Motor neuron (in vitro differentiated cells): ENCODE measurements at places on chromosomes 2 and 18.

DNA sequence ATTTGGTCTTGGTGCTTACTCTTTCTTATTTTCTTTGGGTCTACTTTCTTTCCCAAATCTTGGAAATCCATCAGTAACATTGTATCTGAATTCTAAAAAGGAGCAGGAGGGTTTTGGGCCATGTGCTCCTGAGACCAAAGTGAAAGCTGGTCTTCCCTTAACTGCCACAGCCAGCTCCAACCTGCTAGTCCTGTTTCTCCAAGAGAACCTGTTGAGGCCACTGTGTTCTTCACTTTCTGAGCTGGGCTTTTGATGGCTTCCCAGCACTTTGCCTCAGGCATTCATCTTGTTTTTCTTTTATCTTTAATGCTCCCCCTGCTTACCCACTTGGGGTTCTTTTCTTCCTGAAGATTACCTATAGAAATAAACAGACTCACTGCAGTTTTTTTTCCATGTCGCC lies 53.3 kb downstream of the ARHGAP28 start:
- no peak for ATAC-seq

DNA sequence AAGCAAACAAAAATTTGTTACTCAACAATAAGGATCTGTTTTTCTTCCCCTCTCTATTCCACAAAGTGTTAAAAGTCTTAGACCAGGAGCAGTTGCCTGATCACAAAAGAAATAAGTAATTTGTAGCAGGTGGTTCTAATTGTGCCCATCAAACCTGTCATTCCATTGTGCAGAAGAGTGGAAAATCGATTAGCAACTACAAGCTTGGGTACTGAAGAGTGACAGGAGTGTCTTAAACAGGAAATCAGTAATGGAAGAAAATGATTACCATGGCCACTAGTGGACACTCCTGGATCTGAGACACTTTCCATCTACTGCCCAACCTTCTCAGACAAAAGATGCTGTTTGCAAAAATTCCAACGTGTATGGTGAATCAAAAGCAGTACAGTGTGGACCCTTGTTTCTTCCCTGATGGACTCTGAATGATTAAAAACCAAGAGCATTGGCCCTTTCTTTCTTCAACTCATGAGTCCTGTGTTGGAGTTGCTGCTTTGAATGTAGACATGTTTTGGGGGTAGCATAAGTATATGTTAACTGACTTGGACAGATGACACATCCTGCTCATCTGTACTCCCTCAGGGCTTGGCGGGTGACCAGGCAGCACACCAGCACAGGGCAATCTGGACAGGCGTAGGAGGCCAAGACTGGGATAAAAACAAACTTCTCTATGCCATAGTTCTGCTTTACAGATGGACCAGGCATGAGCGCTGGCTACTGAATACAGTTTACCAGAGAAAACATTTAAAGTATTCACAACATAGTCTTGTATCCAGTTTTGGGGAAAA lies 51.9 kb downstream of the PLA2R1 start:
- no peak for ATAC-seq

- ATAC-seq: peak; percentile 88
These were observed 78.2 kb downstream of the KCTD1 start for GRCh38 chr18:26470011-26470637.

DNA sequence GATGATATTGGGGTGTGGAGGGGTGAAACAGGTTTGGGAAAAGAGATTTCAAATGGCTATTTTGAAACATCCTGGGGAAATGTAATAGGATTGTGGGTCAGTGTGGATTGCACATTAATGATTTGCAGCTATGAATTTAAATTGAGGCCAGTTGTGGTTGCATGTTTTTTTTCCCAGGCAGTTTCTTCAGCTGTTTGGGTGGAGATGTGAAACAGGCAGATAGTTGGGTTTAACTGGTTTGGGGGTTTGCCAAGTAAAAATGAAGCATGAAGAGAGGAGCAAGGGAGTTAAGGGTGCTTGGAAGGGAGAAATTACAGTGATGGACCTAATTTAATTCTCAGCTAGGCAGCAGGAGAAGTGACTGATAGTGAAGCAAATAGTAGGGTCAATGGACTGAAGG lies 16.8 kb downstream of the GPD2 start:
- peak; percentile 60 for ATAC-seq

- no peak for ATAC-seq
These were observed 83.5 kb upstream of the GPC1 start for GRCh38 chr2:240351826-240352426.

DNA sequence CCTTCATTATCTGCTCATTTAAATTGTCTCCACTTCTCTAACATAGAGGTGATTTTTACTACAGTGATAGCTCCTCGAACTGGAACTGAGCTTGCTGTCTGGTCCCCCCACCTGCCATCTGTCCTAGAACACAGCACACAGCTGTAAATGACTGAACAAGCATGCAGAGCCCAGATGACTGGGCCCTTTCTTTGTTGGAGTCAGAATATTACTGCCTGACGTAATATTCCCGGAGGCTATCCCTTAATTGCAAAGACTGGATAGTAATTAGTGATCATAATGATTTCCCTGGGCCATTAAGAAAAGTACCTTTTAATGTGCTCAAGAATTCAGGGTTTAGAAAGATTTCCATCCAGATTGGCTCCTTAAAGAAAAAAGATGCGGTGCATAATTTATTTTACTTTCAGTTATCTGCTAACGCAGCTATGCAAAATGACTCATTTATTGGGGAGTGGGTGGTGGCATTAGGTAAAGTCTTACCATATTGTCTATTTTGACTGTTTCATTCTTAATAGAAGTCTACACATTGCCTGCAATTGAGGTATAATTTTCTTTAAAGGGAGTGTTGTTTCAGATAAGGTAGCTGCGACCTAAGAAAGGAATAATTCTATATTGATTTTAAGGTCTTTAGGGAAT lies 84.4 kb downstream of the MAP4K4 start:
- peak; percentile 84 for ATAC-seq

GRCh38 chr18:47287911-47288585 lies 36.6 kb upstream of the SKOR2 start:
- no peak for ATAC-seq

GRCh38 chr2:235501673-235502031 lies 7.8 kb downstream of the AGAP1 start:
- ATAC-seq: no peak

- ATAC-seq: peak; percentile 55
These were observed 118.2 kb downstream of the SPTBN1 start for GRCh38 chr2:54574107-54574859.

GRCh38 chr2:19611491-19612332 lies 253.3 kb upstream of the OSR1 start:
- ATAC-seq: no peak

GRCh38 chr2:172734711-172735581 lies 699 bp upstream of the RAPGEF4 start:
- ATAC-seq: peak; percentile 57

GRCh38 chr18:77006305-77007175 lies 126.0 kb downstream of the MBP start:
- peak; percentile 87 for ATAC-seq

GRCh38 chr2:233034091-233034882 lies 1.8 kb downstream of the NEU2 start:
- no peak for ATAC-seq

DNA sequence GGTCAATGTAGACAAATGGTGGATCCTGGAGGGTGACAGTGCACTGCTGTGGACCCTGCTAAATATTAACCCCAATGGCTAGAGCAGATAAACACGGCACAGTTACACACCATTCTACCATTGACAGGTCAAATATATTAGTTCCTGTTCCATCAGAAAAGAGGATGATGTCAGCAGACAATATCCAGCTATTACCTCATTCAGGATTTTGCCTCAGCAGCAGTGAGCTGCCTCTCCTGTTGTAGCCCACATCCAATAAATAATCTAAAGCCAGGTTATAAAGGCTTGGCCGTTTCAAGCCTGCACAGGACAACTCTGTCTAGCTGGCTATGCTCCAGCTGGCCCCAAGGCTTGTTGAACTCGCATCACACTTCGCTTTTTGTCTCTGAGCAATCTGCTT lies 31.6 kb upstream of the NETO1 start:
- ATAC-seq: peak; percentile 96

DNA sequence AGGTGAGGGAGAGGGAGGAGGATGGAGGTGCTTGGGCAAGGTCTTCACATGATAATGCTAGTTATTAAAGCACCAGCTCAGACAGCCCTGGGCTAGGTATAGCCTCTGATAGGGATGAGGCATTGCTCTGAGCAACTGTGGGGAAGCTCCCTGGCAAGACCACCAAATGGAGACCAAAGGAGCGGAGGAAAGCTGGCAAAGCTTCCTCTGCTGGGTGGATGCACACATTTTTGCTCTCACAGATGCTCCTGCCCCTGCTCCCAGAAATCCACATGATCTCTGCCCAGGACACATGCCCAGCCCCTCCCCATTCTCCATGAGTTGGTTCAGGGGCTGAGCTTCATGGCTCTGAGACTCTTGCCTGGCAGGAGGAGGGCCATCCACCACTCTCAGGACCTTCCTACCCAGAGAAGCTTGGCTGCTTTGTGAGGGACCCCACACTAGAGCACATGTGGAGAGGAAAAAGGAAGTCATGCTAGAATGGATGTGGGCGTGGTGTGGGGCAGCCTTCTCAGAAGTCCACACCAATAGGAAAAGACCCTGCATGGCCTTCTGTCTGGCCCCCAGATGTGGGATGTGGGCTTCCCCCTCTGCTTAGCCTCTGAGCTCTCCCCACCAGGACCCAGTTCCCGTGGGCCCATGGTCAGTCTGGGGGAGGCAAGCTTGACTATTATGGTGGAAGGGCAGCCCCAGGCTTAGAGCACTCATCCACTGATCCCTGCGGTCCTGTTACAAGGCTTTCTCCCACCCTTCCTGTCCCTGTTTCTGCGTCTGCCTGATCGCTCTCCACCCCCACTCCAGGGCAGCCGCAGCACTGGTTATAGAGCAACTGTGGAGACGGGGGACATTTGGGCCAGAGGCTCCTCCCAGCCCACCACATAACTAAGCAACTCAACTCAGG lies 10.5 kb upstream of the CYP26B1 start:
- no peak for ATAC-seq

- peak; percentile 100 for ATAC-seq
These were observed 81.2 kb downstream of the ADD2 start for GRCh38 chr2:70686577-70687460.

DNA sequence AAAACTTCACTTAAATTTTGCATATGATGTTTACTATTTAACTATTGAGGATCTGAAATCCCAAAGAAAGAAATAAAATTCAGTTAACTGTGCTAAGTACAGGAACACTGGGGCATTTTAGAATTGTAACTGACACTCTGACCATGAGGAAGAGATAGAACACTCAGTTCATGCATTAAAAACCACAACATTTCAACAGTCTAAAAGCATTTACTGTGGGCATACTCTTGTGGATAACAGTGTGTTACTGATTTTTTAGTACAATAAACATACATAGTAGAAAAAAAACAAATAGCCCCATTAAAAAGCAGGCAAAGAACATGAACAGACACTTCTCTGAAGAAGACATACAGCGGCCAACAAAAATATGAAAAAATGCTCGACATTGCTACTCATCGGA lies 1122.7 kb upstream of the PIK3C3 start:
- ATAC-seq: no peak

GRCh38 chr2:6370753-6371551 lies 494.8 kb downstream of the CMPK2 start:
- ATAC-seq: peak; percentile 73

- ATAC-seq: no peak
These were observed 72.8 kb downstream of the TNS1 start for GRCh38 chr2:217929757-217930707.

DNA sequence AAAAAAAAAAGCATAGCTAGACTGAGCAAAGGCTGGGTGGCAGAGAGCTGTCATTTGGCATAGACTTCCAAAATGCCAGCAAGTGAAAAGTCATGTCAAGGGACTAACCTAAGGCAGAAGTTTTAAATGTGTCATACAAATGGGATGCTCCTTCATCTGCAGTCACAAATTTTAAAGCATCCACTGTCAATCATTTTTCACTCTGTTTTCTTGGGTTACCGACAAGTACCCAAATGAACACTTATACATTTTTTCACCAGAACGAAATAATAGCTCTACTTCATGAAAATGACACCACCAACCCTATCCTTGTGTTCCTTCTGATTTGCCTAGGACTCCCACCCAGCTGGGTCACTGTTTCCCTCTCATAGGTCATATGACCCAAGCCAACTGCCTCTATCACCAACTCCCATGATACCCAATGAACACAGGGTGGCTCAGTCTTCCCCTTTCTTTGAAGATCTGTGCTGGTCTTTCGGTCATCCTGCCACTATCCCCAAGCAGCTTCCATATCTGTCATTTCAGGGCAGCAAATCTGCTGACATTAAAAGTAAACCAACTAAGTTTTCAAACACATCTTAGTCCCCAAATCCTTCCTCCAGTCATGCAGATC lies 21.5 kb downstream of the KLF7 start:
- ATAC-seq: no peak

DNA sequence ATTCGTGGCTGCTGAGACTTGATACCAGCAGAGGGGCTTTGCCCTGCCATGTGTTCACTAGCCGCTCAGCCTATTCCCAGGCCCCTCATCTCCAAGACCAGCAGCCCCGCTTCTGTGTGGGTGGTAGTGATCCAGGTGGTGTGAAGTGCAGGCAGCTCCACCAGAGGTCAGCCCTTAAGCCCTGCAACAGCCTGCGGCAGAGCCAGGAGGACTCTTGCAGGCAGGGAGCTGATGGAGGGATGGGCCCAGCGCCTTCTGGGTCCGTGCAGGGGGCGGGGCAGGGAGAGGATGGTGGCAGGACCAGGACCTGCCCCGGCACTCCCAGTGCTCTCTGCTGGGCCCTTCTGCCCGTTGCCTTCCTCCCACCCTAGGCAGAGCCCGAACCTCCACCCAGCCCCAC lies 162.0 kb downstream of the SH3BP4 start:
- no peak for ATAC-seq

GRCh38 chr2:173076581-173077345 lies 1.1 kb downstream of the MAP3K20 start:
- ATAC-seq: peak; percentile 30

GRCh38 chr2:39595116-39595515 lies 70.6 kb upstream of the TMEM178A start:
- no peak for ATAC-seq

DNA sequence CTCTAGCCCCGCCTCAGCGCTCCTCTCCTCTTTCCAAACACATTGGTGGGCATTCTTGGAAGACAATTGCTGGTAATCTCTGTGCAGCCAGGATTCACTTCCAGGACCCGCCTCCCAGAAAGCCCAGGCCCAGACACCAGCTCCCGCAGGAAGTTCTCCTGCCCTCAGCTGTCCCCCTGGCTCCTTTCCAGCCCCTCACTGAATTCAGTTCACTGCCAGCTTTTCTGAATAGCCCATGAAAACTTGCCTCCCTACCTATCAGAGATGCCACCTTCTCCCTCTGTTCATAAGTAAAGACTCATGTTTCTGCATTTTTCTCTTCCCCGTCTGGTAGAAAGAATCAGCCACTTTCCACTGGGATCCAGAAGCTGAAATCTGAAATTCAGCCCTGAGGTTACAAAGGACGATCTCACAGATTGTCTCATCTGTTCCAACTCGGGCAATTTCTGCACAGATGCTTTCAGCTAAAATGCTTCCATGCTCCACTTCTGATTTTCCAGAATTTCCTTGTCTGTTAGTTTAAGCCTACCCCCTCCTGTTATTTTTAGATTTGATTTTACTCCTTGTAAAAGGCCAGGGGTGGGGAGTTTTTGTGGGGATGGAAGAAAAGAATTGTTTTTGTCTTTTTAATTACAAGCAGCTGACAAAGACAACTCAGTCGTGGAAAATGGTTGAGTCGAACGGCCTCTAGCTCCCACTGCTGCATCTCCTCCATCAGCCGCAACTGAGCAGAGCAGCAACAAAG lies 98.1 kb downstream of the SP3 start:
- ATAC-seq: no peak

GRCh38 chr18:42574871-42575270 lies 540.6 kb downstream of the RIT2 start:
- ATAC-seq: no peak
